Brain microvascular endothelial cell (primary cell): ENCODE measurements at places on chromosomes 2 and 18.
A peak's percentile ranks its signal among the peaks of the same experiment; 100 is the strongest.

- DNase-seq = no peak
Observed at GRCh38 chr2:133415210-133415876, 152.9 kb downstream of the NCKAP5 start.

DNA sequence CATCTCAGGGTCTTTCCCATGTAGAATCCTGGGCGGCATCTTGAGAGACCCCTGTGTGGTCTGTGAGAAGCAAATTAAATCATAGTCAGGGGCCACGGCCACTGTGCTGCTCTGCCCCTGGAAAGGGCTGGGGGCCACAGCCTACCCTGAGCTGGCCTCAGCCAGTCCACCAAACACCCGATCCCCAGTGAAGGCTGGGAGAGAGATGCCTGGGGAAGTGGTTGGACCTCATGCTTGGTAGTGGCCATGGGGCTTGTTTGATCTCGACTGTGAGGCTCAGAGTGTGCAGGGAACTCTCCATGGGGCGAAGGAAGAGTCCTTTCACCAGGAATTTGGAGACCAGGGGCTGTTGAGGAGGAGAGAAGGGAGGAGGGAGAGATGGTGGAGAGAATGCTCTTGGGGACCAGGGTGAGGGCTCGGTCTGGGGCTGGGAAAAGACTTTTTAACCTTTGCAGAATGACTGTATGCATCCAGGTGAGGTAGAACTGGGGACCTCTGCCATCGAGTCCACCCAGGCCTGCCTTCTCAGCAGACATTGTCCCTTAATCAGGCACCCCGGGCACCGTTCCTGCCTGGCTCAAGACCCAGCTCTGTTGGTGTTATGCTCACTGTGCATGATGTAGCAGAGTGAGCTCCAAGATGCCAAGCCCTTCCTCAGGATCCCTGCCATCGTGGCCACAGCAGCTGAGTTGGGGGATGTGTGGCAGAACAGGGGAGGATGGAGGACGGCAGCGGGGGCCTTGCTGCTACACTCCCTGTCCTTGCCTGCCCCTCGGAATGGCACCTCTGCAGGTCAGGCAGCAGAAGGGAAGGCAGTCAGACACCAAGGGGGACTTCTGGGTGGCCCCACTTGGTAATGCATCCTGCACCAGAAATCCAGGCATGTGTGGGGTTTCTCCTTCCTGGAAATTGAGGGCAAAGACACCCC, 249.9 kb downstream of the DYSF start:
- no peak for DNase-seq

DNA sequence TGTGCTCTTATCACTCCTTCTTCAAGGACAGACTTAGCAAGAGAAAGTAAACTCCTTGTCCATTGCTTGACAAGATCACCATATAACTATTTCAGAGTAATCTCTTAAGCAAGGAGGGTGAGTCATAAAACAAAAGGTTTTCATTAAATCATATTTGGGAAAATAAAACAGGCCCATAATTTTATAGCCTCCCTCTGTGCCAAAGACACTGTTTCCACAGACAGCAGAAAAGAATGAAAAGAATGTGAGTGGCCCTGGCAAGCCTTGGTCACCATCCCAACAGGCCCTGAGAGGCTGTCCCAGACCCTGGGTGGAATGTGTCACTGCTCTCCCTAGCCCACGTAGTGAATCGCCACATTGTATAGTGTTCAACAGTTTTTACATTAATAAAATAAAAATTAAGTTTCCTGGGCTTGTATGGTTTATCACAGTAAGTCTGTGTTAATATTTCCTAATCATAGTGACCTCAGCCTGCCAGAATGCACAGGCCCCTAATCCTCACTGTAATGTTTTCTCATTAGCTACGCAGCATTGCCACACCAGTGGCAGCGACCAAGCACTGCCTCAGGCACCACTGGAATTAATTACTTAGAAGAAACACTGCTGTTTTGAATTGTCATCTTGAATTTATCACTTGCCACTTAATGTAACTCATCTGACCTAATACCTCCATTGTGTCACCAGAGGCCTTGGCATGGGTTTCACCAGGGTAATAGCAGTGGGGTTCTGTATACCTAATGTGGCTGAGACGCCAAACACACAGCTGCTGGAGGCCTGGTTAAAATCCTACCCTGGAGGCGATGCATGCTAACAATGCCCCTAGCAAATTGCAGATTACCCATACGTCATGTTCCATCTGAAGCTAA, 401.9 kb downstream of the LNPK start:
- no peak for DNase-seq

DNA sequence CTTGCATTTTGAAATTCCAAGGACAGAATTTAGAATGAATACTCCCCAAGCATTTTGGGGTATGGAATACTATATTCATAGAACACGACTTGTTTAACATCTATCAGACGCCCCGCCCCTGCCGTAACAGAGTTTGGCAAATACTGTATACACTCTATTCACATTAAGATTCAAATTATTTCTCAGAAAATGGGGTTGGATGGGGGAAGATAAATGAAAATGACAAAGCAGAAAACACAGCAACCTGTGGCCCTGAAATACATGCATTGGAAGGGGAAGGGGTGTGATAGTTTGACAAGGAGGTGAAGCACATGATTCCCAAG, 634.6 kb upstream of the SLC39A10 start:
- no peak for DNase-seq

- DNase-seq = no peak
Observed at GRCh38 chr18:79522451-79523205, 126.9 kb downstream of the NFATC1 start.

DNA sequence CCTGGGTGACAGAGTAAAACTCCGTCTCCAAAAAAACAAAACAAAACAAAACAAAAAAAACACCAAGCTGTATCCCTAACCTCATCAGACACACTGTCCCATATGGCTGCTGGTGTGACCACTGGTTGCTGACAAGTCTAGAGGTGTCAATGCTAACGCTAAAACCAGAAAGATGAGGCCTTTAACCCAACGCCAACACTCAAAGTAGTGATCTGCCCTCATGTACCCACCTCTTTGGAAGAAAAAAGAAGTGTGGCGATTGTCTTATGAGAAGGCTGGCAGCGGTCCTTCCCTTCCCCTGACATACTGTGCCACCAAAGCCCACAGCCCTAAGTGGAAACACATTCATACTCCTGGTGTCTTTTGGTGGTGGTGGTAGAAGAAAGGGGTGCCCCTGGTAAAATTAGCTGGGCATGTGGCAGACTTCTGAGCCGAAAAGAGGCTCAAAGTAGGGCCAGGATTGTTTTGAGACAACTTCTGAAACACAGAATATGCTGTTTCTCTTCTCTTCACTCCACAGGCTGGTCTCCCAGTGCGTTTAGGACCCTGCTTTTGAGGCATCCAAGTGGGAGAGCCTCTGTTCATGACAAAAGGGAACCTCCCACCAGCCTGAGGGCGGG, 9.8 kb downstream of the SERTAD2 start:
- no peak for DNase-seq

GRCh38 chr2:234261736-234262135, 211.2 kb downstream of the SPP2 start:
- DNase-seq = no peak

DNA sequence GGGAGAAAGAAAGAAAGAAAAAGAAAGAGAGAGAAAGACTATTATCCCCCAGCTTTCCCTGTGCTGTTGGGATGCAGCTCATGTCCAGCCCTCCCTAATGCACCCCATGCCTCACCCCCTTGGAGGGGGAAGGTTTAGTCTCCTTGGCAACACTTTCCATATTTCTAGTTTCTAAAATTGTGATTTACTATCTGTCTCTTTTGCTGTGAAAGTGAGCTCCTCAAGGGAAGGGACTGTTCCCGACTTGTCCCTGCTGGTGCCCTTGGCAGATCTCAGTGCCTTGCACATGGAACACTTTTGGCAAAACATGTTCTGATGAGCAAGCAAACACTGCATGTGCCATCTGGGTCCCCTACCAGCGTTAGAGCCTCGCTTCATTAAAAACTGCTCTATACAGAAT, 11.7 kb upstream of the NAPG start:
- DNase-seq = no peak

GRCh38 chr18:12102136-12102842, 8.6 kb downstream of the ANKRD62 start:
- DNase-seq = no peak

GRCh38 chr18:73462092-73462491, 594.3 kb upstream of the NETO1 start:
- peak; percentile 84 for DNase-seq

GRCh38 chr2:28640260-28640907, 111.2 kb upstream of the PPP1CB start:
- no peak for DNase-seq
